Activated naive CD4-positive, alpha-beta T cell (primary cell): ENCODE measurements at places on chromosomes 16 and 17.

- DNase-seq, result no peak
Observed at GRCh38 chr16:47043200-47043599, 69.7 kb upstream of the DNAJA2 start.

GRCh38 chr17:46178550-46179214 is 14.5 kb downstream of the KANSL1 start:
- no peak for DNase-seq

DNA sequence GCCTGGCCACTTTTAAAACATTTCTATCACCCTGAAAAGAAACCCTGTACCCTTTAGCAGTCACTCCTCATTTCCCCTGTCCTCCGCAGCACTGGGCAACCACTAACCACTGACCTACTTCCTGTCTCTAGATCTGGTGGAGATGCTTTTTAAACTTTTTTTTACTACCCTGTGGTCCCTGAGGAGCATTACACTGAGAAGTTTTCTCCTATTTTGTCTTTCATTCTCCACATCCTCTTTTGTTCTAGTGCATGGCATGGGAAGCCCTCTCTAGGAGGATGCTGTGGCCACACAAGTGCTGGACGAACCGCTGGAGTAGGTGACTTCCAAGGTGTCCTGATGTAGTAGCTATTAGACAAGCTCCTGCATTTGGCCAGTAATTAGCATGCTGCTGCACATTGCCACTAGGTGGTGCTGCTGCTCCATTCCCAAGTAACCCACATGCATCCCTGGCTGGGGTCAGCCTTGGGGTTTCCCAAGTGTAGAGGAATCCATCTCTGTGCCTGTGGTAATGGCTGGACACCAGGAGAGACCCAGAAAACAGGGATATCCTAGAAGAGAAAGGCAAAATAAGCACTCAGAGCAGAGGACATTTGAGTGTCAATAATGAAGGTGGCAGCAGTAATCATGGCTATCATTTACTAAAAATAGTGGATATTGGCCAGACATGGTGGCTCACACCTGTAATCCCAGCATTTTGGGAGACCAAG is 143.8 kb upstream of the CRHR1 start:
- DNase-seq, result no peak

DNA sequence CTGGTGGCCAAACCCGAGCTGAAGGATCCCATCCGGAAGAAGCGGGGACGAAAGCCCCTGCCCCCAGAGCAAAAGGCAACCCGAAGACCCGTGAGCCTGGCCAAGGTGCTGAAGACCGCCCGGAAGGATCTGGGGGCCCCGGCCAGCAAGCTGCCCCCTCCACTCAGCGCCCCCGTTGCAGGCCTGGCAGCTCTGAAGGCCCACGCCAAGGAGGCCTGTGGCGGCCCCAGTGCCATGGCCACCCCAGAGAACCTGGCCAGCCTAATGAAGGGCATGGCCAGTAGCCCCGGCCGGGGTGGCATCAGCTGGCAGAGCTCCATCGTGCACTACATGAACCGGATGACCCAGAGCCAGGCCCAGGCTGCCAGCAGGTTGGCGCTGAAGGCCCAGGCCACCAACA is 5.9 kb downstream of the CBX2 start:
- DNase-seq, result no peak

DNA sequence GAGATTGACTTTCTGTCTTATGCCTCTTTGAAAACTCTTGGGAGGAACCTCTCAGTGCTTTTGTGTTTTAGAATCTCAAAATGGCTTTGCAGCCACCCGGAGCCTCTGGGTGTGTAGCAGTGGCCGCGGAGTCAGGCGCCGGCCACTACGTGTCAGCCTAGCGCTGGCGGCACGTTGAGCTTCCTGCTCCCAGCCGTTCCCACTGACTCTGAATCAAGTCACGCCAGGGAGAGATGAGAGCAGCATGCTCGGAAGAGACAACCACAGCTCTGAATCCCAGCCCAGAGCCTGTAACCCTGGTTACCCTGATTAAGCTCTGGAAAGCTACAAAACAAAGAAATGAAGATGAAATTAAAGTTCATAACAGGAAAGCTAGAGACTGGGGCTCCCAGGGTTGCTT is 97.4 kb upstream of the CACNG5 start:
- DNase-seq, result no peak

- no peak for DNase-seq
Observed at GRCh38 chr16:79542237-79542774, 58.2 kb downstream of the MAF start.

DNA sequence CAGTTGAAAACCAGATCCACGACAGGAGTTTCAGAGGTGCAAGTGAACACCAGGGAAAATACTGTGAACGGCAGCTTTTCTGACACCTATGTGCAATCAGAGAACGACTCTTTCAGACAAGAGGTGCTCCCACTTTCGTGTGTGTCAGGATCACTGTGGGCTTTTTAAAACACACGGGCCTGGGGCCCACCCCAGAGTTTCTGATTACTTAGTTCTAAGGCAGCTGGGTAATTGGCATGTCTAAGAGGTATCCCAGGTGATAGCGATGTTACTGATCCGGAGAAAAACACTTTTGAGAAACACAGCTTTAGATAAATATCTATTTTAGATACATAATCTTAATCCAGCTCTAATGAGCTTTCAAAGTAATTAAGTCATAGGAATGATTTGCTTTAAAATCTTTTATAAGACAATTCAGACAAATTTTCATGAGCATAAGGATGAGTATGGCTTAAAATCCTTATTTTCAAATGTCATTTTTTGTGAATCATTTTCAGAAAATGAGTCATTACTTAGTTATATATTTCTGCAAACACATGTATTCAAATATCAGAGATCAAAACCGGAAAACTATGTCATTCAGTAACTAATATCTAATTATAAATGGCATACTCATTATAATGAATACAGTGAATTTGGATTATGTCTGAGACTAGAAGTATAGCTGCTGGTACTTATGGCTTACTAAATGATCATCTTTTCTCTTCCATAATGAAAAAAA is 217.9 kb upstream of the PSMD7 start:
- no peak for DNase-seq

GRCh38 chr17:28216528-28216927 is 102.5 kb upstream of the TMEM97 start:
- DNase-seq, result no peak

DNA sequence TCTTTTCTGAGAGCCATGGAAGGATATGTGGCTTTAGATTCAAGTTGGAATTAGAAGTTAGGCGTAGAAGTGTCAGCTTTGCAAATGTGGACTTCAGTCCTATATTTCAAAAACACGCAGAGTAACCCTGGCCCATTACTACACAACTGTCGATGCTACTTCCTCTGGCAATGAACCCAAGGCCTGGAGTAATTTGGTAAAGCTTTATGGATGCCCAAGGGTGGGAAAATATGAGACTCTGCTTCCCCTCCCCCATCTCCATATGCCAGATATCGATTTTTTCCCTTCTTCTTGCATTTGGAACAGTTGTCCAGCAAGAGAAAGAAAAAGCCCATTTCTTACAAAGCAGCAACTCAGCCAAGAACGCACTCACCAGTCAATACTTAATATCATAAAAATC is 2.9 kb upstream of the MAP1LC3B start:
- no peak for DNase-seq

DNA sequence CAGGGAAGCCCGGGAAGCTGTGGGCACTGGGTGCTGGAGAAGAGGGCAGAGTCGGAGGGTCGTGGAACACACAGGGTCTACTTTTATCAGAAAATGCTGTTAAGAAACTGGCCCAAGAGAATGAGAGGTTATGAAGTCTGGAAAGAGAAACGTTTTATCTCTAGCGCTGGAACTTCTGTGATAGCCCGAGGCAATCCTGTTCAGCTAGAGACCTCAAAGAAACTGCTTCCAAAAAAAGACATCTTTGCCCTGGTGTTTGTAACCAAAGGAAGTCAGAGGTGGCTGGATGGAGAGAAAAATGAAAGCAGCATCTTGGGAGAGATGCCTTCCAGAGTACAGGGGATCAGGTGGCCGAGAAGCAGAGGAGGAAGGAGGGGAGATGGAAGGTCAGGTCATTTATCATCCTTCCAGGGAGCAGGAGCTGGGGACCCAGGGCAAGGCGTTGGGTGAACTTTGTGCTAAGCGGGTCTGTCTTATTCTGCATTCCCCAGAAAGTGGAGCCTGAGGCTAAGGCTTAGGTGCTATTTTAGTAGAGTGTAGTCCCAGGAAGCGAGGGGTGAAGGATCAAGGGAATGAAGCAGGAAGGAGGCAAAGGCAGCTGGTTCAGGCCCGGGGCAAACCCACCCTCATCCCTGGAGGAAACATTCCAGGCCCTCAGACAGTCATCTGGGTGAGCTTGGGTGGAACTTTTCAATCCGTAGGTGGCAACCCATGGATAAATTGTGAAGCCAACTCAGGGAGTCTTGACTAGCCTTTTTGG is 66.5 kb downstream of the MGAT5B start:
- no peak for DNase-seq

GRCh38 chr16:55503726-55504550 is 4.9 kb upstream of the LPCAT2 start:
- no peak for DNase-seq

DNA sequence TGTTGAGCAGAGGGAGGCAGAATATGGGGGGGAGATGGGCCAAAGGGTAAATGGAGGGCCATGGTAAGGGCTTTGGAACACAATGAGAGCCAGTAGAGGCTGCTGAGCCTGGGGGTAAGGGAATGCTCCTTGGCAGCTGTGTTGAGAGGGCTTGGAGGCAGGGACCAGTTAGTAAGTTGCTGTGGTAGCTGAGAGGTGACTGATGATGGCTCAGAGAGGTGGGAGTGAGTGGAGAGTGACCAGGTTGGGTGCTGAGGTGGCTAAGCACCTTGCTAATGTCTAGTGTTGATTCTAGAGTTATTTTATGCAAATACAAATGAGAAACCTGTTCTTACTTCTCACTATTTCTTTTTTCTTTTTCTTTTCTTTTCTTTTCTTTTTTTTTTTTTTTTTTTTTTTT is 10.8 kb downstream of the SBK1 start:
- DNase-seq, result no peak

DNA sequence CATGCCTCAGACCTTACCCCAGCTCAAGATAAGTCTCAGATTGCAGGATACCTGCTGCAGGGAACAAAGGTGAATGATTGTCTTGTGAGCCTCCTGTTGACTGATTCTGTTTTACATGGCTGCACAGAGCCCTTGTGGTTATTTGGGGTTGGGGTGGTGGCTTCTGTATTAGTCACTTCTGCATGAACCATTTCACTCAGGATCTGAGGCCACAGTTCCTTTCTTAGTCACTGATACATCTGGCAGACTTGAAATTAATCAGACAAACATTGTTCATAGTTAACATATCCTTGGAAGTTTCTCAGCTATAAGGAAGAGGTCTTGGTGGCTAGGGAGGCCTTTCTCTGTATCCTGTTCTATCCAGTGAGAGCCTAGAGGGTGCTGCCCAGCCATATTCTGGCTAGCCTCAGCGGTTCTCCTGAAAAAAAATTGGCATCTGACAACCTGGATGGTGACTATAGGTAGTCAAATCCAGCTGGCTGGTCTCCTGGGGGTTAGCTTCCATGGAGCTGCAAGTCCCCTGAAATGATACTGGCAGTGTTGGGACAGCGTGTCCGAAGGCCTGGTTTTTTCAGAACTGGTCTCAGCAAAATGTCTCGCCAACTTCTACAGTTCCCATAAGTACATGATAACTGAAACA is 8.4 kb upstream of the PLK1 start:
- no peak for DNase-seq

DNA sequence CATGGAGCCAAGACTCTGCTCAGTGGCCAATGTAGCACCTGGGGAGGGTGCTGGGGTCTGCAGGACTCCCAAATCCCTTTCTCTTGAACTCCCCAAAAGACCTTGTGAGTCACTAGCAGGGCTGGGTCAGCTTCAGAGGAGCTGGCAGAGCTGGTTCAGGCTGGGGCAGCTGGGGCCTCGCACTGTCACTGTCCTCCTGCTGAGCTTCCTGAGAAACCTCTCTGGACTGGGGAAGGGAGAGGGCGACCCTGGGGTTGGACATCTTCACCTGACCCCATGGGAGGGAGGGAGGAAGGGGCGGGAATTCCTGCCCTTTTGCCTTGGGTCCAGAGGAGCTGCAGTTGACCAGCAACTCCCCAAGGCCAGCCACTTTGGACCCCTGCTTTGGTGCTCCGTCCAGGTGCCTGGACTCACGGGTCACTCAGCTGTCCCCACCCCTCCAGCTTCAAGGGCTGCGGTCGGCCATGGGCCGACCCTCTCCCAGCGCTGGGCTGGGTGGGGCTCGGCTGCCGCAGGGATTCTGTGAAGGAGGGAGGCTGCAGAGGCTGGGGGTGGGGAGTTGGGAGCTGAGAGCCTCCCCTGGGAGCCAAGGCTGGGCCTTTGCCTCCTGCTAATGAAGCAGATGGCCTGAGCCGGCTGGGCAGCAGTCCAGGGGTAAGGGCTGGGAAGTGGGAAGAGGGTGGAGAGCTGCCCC is 9.2 kb downstream of the FMNL1 start:
- DNase-seq, result no peak

GRCh38 chr16:17076092-17076754 is 394.5 kb downstream of the XYLT1 start:
- DNase-seq, result no peak

DNA sequence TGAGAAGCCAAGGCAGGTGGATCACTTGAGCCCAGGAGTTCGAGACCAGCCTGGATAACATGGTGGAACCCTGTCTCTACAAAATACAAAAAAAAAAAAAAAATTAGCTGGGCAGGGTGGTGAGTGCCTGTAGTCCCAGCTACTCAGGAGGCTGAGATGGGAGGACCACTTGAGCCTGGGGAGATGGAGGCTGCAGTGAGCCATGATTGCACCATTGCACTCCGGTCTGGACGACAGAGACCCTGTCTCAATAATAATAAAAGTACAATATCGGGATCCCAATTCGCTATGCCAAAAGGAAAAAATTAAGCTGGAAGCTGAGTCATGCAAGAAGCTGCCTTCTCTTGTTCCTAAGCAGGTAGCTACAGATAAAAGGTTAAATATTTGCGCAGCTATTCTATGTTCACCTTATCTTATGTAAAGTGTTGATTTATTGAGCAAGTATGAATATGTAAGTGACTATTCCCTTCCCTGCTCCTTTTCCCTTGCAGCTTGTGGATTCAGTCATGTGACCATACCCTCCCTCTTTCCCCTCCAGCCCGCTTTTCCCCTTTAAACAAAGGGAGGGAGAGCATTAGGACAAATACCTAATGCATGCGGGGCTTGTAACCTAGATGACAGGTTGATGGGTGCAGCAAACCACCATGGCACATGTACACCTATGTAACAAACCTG is 112.0 kb downstream of the LITAF start:
- DNase-seq, result no peak
